ENCODE measurements at places on chromosomes 7 and 10.

DNA sequence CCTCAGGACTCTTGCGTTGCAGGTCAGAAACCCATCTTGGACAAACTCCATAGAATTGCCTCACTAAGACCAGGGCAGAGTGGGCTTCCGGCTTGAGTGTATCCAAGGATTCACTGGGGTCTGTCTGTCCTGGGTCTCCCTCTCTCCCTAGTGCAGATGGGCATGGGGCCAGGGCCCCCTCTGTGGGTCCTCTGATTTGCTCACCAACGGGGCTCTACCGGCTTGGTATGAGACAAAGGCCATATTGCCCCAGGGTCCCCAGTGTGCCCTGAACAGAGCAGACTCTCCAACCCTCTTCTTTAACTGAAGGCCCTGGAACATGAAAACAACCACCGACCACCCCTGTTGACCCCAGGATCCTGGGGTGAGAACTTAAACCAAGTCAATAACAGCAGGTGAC is 68.2 kb upstream of the CHST15 start:
- DNase-seq, result no peak

DNA sequence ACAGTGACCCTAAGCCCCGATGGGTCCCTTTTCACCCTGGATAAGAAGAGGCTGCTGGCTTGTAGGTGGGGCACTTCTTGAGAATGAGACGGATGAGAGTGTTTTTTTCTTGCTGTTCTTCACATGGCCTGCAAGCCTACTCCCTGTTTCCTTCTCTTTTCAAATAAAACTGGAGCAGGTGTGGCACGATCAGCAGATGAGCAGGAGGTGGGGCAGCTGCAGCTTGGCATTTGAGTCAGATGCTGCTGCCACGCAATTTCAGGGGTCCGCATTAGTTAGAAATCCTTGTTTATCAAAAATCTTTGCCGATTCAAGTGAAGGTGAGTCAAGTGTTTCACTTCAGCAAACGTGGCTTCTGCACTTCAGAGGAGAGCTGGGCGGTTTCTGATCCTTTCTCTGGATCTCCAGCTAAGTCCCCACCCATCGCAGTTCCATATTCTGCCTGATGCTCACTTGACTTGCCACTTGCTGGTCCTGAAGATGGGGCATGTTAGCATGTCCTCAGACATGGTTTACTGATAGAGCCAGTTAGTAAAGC is 20.8 kb downstream of the WDFY4 start:
- DNase-seq, result no peak

DNA sequence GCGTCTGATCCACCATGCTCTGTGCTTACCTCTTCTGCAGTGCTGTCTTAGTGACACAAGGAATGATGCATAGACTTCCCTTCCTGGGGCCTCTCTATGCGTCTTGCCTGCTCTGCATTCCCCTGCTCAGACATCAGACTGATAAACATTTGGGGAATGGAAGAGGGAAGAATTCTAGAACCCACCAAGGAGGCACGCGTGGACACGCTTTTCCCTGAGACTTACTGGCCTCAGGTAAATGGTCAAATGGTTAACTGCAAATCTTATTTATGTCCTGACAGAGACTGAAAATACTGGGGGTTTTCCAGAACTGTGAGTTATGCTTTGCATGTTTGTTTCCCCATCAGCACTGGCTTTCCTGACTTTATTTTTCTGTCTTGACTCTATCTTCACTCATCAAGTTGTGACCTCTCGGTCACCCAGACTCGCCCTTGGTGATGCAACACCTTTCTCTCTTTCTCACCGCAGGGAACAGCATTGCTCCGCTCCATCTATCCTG is 285.9 kb upstream of the FZD8 start:
- DNase-seq, result no peak

- DNase-seq, result no peak
Observed at GRCh38 chr10:56920601-56921261, 559.7 kb upstream of the ZWINT start.

DNA sequence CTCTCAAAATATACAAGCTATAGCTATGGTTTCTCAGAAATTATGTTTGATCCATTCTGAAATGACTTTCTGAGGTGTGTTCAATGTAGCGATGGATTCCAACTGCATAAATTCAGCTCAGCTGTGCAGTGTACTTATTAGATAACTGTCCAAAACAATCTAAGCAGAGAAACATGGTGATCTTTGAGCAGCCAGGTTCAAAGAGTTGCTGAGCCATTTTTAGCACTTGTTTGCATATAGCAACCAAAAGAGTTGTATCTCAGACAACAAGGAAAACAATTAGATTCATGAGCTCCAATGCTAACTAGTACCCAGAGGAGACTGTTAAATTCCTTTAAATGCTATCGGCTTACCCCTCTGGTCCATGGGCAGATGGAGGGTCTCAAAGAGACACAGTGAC is 15.9 kb upstream of the KCNIP2 start:
- DNase-seq, result no peak

GRCh38 chr7:3154317-3154716 is 110.7 kb upstream of the CARD11 start:
- DNase-seq, result no peak

All from T-helper 2 cell treated with Interferon-gamma antibody and Interleukin-4, amounts not matched to agents 5 μg/mL and 100 μg/mL, for 36 hours (primary cell).